Fibroblast of skin of abdomen (primary cell): ENCODE measurements at places on chromosomes 11 and 22.

GRCh38 chr11:117143390-117143789 lies 697 bp upstream of the PAFAH1B2 start:
- DNase-seq = peak; percentile 58

DNA sequence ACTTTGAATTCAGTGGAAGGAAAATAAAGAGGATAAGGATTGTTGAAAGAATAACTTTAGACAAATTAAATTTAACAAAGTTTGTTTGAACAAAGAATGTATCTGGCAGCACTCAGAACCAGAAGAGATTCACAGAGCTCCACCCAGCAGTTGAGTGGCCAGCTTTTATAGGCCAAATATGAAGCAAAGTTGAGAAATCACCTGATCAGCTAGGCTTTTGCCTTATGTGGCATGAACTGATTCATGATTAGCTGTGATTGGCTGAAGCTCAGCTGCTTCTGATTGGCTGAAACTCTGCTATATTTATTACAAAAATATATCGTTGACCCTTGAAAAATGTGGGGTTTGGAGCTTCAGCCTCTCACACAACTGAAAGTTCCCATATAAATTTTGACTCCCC lies 62.6 kb downstream of the PIWIL4 start:
- no peak for DNase-seq

DNA sequence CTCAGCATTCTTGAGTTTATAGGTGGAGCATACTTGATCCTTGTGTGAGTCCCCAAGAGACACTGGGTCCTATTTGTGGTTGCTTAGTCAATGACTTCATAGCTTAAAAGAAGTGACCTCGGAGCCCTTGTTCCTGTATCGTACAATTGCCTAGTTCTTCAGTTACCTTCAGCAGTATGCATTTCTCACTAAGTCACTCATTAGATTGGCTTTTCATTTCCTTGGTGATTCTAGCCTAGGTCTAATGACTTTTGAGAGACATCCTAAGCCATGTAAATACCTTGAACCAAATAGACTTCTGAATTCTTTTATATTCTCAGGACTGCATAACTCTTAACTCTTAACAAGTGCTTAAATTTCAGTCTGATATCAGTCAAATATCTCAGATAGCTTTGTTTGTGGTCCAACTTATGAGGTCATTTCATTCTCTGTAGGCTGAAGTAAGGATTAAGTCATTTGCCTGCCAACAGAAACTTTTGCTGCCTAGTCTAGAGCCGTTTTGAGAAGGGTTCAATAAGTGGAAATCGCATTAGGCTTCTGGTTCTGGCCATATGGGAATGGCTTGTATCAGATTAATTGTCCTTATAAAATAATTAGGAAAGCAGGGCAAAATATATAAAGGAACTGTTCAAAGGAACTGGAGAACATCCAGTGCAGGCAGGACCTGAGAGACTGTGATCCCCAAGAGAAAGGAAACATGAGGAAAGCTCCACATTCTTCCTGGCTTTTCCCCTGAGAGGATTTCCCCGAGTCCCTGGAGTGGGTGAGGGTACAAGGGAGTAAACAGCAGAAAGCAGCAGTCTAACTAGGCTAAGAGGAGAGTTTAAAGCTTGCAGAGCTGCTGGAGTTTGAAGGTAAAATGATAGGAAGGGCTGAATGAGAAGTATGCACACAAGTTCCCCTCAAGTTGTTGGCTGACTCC lies 39.9 kb downstream of the TRAF6 start:
- DNase-seq = peak; percentile 63

- peak; percentile 93 for DNase-seq
These were observed at the start of gene WDR74 for GRCh38 chr11:62839050-62839945. WDR74 (minus strand) TSS chr11:62839590; CDS start chr11:62839570, 20 bp downstream.

GRCh38 chr22:47239474-47239860 lies 477.0 kb downstream of the TBC1D22A start:
- no peak for DNase-seq

DNA sequence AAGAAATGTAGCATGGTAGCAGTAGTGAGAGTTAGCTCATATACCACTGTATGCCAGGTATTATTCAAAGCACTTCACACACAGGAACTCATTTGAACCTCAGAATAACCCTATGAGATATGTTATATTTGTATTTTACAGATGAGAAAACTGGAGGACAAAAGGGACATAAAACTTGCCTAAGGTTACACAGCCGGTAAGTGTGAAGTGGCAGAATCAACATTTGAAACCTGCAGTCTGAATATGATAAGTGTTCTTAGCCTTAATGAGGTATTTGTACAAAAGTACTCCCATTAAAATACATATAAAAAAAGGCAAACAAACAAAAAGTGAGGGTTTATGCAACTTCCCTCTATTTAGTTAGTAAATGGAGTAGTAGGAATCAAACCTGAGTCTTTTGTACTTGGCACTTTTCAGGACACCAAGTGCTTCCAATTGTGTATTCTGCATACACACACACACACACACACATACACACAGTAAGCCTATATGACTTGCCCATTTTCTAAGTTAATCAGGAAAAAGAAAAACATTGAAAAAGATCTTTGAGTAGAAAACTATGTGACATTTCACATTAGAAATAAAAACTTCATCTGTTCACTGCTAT lies 223.9 kb upstream of the FOLH1 start:
- DNase-seq = no peak

GRCh38 chr11:31649129-31649966 lies 139.8 kb downstream of the ELP4 start:
- no peak for DNase-seq

DNA sequence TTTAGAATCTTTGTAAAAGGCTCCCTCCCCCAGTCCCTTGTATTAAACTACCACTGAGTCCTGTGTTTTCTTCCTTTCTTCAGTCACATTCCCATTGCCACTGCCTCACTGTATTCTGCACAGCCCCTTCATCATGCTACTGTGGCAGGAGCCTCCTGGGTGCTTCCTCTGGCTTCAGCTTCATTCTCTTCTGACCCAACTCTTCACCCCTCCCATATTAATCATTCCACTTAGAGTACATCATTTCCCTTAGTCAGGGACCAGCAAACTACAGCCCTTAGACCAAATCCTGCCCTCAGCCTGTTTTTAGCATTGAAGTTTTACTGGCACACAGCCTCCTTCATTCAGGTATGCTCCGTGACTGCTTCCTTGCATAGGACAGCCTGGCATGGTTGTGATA lies 127.7 kb upstream of the MTNR1B start:
- DNase-seq = peak; percentile 45

DNA sequence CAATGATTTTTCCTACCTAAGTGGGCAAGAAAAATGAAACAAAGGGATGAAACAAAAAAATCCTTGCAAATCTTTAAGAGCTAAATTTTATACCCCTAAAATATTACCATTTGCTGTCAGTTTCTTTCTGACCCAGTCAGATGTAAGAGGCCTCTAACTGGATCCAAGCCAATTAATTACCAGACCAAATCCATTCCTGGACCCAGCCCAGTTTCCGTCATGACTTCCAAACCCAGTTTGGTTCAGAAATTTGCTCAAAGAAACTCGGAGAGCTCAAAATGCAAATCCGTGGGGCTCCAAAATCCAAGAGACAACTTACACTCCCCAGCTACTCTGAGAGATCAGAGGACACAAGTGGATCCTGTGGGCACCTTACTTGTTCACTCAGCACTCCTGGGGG lies 46.8 kb downstream of the TRIM44 start:
- DNase-seq = no peak

DNA sequence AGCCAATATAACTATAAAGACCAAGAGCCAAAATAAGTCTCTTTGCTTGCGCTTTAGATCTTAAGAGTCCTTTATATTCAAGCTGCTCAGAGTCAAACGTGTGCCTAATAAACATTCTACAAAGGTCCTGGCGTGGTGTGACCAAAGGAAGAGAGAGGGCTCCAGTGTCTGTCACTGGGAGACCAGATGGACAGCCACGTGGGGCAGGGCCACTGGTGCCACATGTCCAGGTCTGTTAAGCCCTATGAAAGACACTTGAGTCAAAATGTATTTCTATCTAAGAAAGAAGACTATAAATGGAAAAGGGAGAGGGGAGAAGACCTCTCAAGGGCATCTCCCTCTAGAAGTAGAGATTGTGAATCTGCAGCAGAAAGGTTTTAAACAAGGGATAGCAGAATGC lies 32.2 kb upstream of the EHF start:
- DNase-seq = no peak

DNA sequence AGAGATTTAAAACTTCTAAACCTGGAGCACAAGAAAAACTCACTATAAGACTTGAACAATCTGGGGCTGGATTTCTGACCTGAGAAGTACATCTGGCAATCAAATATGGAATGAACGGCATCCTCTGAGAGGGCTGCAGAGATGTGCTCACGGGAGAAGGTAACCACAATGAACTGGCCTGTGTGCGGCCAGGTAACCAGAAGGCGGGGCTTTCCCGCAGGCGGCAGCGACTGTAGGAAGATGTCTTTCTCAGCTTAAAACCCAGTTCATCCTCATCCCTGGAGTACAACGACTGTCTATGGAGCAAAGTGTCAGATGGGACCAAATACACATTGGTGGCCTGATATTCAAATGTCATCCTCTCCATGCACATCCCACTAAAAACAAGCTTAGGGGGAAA lies 24.5 kb downstream of the MICAL3 start:
- no peak for DNase-seq

- DNase-seq = no peak
These were observed 434.1 kb downstream of the BRD1 start for GRCh38 chr22:49393526-49393925.

- DNase-seq = no peak
These were observed 15.6 kb downstream of the PTH start for GRCh38 chr11:13480198-13480597.

DNA sequence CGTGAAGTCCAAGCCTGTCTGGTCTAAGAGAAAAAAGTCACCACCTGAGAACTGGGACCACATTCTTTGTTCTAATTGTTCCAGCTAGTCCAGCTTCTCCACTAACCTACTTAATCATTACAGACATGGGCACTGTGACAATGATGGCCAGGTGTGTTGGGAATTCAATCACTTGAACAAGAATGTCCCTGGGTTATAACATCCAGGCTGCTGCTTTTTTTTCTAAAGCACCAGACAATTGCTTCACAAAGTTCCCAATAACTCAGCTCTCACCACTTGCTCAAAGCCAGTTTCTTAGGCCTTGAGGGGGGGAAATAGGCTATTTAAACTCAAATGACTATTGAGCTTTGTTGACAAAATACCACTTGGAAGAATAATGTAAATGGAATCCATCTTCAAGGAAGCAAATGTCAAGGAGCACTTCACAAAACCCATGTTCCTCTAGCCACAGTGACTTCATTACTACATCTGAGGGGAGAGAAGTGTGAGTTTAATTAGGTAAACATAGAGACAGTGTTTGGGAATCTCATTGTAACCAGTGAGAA lies 80.3 kb downstream of the ME3 start:
- peak; percentile 55 for DNase-seq

- peak; percentile 36 for DNase-seq
These were observed 2.9 kb upstream of the PPP6R2 start for GRCh38 chr22:50339945-50340879.

- no peak for DNase-seq
These were observed 64.6 kb downstream of the PPFIBP2 start for GRCh38 chr11:7578276-7578955.

DNA sequence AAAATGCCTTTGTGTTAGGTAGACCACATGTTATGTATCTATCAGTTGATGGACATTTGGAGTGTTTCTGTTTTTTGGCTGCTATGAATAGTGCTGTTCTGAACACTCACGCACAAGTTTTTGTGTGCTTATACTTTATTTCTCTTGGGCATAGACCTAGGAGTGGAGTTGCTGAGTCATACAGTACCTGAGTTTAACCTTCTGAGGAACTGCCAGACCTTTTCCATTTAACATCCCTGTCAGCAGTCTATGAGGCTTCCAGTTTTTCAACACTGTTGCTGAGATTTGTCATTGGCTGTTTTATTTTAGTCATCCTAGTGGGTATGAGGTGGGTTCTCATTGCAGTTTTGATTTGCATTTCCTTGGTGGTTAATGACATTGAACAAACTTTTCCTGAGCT lies 4.4 kb downstream of the CTTN start:
- DNase-seq = no peak

DNA sequence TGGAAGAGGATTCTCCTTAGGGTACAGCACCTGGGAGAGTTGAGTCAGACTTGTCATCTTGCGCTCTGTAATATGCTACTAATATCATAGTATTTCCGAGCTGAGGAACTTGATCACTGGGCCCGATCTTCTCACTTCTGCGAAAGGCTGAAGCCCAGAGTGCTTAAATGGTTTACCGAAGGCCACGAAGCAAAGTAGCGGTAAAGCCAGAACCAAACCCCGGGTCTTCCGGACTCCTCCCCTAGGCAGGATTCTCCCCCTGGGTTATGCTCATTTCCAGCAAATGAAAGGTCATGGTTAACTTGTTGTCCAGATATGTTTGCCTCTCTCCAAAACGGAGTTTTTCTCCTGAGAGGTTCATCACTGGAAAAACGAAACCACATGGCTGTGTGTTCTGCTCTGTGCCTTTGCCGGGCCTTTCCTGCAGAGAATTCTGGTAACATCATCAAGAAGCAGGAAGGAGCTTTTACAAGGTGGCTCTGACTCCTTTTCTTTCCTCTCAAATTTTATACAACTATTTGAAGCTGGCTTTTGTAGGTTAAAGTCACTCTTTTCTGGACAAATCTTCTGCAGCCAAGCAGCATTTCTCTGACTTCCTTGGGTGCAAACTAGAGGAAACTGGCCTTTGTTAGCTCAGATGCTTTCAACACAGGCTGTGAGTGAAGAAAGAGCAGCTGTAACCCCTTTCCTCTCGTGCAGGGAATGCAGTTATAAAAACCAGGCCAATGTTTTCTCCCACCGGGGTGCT lies 35.5 kb downstream of the UBASH3B start:
- DNase-seq = peak; percentile 58

- DNase-seq = peak; percentile 28
These were observed 751 bp downstream of the ARFGAP3 start for GRCh38 chr22:42856179-42856864.

GRCh38 chr11:85787809-85788760 lies 22.9 kb downstream of the SYTL2 start:
- DNase-seq = no peak

DNA sequence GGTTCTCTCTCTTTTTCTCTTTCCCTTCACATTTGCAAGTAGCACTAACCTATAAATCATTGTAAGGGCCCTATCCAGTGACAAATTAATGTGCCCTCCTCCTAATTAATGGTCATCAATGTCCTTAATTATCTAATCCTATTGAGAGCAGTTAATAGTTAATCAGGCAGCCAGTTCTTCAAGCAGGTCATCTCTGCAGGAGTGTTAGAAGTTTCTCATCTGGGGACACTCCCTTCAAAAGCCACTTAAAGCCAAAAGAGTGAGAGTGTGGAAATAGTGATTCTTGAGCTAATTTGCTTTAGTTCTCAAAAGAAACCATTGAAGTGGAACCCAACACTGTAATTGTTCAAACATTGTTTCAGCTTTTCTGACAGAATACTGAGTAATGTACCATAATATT lies 141.6 kb downstream of the ELP4 start:
- DNase-seq = no peak

- peak; percentile 16 for DNase-seq
These were observed 63.9 kb downstream of the GAS2 start for GRCh38 chr11:22730319-22730718.

- DNase-seq = peak; percentile 6
These were observed 73.6 kb downstream of the CSTPP1 start for GRCh38 chr11:47010179-47010578.
